ENCODE measurements at places on chromosomes 11 and 22.

DNA sequence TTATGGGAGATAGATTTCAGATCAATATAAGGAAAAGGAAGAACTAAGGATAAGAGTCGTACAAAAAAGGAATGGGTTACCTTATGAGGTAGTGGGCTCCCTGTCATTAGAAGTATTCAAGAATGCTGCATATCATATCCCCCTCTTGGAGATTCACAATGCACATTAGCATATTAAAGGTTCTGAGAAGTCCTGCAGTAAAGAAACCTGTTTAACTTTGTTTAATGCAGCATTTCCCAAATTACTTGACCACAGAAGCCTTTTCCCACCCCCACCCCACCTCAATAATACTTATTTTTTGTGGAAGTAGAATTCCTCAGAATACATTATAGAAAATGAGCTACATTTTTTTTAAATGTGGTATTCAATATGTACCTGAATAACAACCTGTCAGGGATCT lies 30.9 kb downstream of the PHF21A start:
- DNase-seq, result no peak

DNA sequence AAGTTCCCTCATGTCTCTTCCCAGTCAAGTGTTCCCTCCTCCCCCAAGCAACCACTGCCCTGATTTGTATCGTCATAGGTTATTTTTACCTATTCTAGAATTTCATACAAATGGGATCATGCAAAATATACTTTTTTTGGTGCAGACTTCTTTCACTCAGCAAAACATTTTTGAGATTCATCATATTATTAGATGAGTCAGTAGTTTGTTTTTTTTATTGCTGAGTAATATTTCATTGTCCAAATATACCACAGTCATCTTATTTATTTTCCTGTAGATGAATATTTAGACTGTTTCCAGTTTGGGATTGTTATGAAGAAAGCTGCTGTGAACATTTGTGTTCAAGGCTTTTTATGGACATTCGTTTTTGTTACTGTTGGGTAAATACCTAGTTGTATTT lies 126.2 kb upstream of the SEZ6L start:
- no peak for DNase-seq

GRCh38 chr11:10158461-10158860 lies 135.6 kb downstream of the SBF2 start:
- no peak for DNase-seq

DNA sequence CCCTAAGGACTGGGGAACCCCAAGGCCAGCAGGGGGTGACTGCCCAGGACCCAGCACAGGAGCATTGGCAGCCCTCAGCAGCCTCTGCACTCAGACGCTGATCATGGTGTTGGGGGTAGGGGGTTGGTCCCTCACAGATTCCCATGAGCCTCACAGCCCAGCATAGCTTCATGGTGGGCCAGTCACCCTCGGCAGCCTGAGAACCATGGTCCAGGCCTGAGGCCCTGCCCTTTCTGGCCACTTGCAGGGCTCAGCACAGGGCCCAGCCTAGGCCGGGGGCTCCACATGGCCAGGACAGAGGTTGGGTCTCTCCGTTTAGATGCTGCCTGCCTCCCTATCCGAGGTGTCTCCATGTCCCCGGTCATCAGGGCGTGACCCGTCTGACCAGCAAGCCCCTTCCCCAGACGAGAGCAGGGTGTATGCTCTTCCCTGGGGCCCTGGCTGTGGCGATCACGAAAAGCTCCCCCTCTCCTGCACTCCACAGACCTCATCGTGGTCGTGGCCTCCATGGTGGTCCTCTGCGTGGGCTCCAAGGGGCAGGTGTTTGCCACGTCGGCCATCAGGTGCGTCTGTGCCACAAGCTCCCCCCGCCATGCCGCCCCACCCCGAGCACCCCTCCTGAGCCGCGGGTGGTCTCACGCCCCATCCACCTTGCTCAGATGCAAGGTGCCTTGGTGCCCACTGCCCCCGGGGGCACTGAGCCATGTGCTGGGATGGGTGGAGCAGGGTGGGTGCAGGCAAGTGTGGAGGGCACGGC lies 126.2 kb downstream of the KCNQ1 start:
- no peak for DNase-seq

- no peak for DNase-seq
Observed at GRCh38 chr11:2121227-2122130, 17.7 kb downstream of the IGF2 start.

- DNase-seq, result no peak
Observed at GRCh38 chr22:46766611-46767010, 4.2 kb downstream of the TBC1D22A start.

GRCh38 chr22:40348025-40348658 lies 1.8 kb downstream of the ADSL start:
- DNase-seq, result peak; percentile 80

- DNase-seq, result no peak
Observed at GRCh38 chr22:45543243-45543642, 40.6 kb downstream of the FBLN1 start.

DNA sequence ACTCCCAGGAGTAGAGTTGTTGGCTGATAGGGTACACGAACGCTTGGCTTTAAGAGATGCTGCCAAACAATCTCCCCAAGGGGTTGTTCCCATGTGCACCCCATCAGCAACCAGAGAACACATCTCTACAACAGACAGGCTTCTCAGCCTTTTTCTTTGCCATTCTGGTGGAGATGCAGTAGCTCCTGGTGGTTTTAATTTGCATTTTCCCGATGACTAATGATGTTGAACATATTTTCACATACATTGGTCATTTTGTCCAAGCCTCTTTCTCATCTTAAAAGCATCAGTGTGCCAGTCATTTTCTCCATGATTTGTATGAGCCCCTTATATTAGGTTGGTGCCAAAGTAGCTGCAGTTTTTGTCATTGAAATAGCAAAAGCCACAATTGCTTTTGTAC lies 21.8 kb downstream of the DHCR7 start:
- DNase-seq, result no peak

DNA sequence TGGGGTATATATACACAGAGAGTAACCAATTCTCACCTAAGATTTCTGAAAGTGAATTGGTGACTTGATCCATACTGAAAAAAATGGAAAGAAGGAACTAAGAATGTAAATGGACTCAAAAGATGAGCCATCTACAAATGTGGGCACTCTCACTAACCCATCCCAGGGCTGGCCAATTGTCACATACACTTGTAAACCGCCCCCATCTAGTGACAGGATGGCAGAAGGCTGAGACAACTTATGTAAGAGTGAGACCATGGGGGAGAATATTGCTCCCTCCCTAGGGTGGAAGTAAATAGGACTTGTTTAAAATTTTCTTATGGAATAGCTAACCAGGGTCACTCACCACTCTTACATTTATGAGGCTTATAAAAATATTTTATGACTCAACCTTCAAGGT lies 377.1 kb upstream of the ISX start:
- DNase-seq, result no peak

DNA sequence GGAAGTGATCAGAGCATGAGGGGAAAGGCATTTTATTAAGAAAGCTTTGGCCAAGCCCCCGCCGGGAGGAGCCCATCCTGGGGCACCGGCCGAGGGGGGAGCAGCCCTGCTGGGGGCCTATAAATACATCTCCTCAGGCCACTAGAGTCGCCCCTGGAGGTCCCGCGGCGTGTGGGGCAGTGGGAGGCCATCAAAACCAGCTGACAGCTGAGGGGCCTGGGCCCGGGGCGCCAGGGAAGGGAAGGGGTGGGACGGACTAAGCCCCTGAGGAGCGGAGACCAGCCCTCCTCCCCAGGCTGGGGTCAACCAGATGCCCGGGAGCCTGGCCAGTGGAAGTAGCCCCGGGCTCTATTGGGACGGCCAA lies 13.1 kb downstream of the SCARF2 start:
- DNase-seq, result no peak

Data from AG20443 (cell line).